Activated B cell treated with CpG ODN at 0.5 μM for 24 hours (primary cell): ENCODE measurements at places on chromosomes 12 and 14. TPM values are rescaled to one million over a fixed set of nuclear protein-coding genes. Genes with fewer than 3 reads are reported as not detected.
A peak's percentile ranks its signal among the peaks of the same experiment; 100 is the strongest.

The OR4K1 gene
- total RNA-seq, result not detected in 2 replicates

The HIF1A gene
- 148 and 179 TPM in 2 replicates for total RNA-seq

The ADCY4 gene
- total RNA-seq, result 2.3 and 2.4 TPM in 2 replicates

The IGFBP6 gene
- total RNA-seq, result not detected in 2 replicates

The SRRM4 gene
- total RNA-seq, result not detected in 2 replicates

The P2RX2 gene
- not detected in 2 replicates for total RNA-seq

The KRT3 gene
- total RNA-seq, result not detected in 2 replicates

The OTOGL gene
- not detected in 2 replicates for total RNA-seq

The TAS2R50 gene
- 1.0 and 1.2 TPM in 2 replicates for total RNA-seq

The EPYC gene
- total RNA-seq, result not detected in 2 replicates

The A2ML1 gene
- total RNA-seq, result not detected in 2 replicates

DNA sequence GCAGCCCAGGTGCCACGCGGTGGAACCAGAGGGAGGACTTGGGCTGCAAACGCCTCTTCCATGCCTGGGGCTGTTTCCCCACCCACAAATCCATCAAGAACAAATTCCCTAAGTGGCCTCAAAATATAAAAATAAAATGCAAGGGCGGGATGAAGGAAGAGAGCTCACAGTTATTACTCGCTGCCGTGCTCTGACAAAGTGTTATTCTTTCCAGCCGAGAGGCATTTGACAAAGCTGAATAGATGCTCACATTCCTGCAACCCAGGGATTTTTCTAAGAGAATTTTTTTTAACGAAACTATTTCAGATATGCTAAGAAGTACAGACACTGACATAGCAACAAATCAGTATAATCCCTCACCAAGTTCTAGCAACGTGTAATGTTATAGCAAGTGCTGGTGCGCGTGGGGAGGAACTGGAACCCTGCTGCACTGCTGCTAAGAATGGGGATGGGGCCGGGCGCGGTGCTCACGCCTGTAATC, 70.7 kb downstream of the SCARB1 start:
- DNase-seq, result no peak

- DNase-seq, result no peak
These were observed 4.2 kb upstream of the XPOT start for GRCh38 chr12:64400041-64400440.

DNA sequence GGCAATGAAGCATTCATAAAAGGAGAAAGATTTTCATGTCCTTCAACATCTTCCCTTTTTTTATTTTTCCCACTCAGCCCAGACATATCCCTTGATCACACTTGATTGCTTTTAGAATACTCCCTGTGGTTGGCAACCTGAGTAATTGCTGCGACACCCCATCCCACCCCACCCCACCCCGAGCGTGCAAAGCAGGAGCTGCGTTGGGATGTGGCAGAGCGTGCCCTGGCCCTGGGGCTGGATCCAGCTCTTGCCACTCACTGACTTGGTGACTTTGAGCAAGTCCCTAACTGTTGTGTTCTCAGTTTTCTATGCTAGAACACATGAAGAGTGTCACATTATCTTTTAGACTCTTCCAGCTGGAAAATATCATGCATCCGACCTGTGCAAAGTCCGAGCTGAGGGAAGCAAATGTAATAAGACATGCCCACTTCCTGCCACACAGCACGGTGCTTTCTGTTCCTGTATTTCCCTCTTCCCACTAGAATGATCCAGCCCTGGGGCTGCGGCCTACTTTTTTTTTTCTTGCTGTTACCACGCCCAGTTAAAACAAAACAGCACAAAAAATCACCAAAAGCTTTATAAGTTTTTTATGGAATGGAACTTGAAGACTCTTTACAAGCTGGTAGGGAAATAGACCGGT, 4.0 kb downstream of the ASCL4 start:
- no peak for DNase-seq

DNA sequence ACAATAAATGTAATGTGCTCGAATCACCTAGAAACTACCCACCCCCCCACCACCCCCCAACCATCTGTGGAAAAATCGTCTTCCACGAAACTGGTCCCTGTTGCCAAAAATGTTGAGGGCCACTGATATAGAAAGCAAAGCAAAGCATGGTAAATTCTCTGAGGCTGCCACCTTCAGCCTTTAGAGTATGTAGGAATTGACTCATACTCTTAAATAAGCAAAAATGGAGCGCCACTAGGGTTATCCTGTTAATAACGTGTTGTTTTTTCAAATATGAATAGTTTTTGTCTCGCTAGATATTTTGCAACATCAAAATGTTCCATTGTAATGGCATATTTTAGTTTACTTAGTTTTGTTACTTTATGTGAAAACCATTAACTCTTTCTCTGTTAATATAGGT, 18.2 kb downstream of the DYNC1H1 start:
- DNase-seq, result no peak

DNA sequence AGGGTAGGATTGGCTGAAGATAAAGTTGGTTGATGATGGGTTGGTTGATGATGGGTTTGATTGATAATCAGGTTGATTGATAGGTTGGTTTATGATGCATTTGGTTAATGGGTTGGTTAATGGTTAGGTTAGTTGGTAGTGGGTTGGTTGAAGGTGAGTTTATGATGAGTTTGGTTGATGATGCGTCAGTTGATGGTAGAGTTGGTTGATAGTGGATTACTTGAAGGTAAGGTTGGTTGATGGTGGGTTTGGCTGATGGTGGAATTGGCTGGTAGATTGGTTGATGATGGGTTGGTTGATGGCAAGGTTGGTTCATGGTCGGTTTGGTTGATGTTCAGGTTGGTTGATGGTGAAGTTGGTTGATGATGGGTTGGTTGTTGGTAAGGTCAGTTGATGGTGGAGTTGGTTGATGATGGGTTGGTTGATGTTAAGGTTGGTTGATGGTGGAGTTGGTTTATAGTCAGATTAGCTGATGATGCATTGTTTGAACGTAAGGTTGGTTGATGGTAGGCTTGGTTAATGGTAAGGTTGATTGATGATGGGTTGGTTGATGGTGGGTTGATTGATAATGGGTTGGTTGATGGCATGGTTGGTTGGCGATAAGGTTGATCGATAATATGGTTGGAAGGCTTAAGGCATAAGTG, 146.4 kb downstream of the ADGRD1 start:
- no peak for DNase-seq

GRCh38 chr12:132669166-132669879, 17.8 kb downstream of the POLE start:
- DNase-seq, result no peak

GRCh38 chr12:113373969-113374368, 15.6 kb downstream of the PLBD2 start:
- DNase-seq, result no peak

DNA sequence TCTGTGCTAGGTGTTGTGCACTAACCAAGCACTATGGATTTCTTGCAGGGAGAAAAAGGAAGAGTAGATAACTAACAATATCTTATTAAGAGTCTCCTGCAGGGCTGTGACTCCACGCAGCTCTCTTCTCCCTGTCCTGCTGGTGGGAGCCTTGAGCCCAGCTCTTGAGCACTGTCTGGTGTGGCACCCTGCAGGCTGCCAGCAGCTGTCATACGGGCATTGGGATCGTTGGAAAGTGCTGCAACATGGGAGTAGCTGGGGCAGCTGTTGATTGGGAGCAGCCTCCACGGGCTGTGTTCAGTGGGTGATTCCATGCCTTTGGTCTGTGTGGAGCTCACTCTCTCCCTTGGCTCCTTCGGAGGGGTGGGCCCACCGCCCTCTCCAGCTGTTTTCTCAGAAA, 125.3 kb downstream of the FBXL14 start:
- no peak for DNase-seq

- DNase-seq, result no peak
These were observed 270.1 kb upstream of the PRICKLE1 start for GRCh38 chr12:42859612-42860011.

GRCh38 chr14:54355698-54356097, 41.1 kb upstream of the CDKN3 start:
- DNase-seq, result no peak

DNA sequence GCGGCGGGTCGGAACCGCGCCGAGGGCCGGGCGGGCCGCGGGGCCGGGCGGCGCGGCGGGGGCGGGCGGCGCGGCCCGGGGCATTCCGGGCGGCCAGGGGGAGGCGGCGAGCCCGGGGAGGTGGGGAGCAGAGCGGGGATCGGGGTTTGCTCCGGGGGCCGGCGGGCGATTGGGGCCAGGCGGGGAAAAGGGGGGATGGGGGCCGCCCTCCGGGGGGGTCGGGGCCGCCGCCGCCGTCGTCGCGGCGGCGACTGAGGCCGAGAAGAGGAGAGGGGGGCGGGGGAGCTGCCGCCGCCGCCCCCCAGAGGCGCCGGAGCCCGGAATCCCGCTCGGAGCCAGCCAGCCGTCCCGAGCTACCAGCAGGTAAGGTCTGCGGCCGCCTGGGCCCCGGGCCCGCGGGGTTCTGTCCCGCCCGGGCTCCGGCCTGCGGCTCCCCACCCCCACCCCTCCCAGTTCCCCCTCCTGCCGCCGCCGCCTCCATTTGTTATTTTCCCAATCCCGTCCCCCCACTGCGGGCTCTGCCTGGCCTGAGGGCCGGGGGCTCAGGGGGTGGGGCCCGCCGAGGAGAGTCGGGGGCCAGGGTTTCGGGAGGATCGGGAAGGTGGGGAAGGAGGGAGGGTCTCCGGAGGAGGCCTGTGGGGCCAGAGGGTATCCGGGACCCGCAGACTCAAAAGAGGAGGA, 403 bp downstream of the ATN1 start:
- DNase-seq, result no peak

GRCh38 chr14:61526405-61527312, 168.7 kb upstream of the HIF1A start:
- DNase-seq, result no peak

GRCh38 chr12:130936561-130936960, 17.1 kb upstream of the ADGRD1 start:
- DNase-seq, result no peak

- peak; percentile 20 for DNase-seq
These were observed at the start of gene CPNE8 for GRCh38 chr12:38905480-38906351. Gene CPNE8, minus strand, starts transcription at chr12:38905591. Its CDS starts 57 bp downstream, at chr12:38905534.

GRCh38 chr12:2229661-2230539, 177.1 kb downstream of the CACNA1C start:
- DNase-seq, result no peak

- no peak for DNase-seq
These were observed 749 bp downstream of the AKAP3 start for GRCh38 chr12:4648104-4648500.

GRCh38 chr12:48078901-48079300, 27.0 kb downstream of the SENP1 start:
- DNase-seq, result no peak

DNA sequence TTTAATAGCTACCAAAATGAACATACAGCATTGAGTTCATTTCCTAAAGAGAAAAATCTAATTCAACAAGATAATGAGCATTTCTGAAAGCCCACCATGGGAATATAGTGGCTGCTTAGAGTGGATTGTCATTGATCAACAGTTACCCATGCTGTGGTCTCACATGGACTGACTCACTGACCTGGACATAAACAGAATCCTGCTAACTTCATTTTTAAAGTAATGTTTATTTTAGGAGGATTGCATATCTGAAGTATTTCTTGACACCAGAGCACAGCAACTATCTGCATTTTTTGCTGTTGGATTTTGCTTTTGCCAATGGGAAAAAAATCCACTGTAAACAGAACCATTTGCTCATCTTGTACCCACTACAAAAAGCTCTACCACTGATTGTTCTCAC, 71.7 kb downstream of the KCNC2 start:
- no peak for DNase-seq

GRCh38 chr12:128571906-128572810, 251.6 kb downstream of the SLC15A4 start:
- no peak for DNase-seq

DNA sequence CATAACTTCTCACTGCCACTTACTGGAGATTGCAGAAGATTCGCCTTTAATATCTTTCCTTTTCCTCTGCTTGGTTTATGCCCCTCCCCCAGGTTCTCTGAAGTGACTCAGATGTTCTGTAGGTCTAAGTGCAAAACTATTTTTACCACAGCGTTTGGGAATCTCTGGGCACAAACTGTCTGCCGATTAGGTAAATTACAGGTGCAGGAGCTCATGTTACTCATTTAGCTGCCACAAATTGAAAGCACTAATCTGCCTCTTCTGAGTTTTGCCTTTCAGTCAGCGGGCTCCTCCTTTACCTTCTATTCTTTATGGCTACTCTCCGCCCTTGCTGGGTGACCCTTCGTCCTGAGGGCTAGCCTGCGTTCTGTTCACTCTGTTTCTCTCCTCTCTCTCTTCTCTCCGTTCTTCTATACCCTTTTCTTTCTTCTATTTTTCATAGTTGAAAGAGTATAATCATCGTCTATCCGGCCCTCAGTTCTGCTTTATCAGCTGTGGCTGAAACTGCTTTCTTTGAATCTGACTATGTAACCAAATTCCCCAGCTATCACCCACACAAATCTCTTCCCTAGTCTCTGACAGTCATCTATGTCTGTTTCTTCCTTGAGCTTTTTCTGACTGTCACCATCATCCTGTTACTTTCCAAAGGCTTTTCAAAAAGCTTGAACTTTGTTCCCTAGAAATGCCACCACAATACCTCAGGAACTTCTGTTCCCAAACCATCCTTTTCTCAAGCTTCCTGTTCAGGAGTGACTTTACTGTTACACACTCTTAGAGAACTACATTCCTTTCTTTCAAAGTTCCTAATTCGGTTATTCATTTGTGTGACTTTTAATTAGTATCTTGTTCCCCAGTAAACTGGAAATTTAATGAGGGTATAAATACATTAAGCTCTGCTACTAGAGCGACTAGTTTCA, 4.3 kb upstream of the MYF6 start:
- no peak for DNase-seq

DNA sequence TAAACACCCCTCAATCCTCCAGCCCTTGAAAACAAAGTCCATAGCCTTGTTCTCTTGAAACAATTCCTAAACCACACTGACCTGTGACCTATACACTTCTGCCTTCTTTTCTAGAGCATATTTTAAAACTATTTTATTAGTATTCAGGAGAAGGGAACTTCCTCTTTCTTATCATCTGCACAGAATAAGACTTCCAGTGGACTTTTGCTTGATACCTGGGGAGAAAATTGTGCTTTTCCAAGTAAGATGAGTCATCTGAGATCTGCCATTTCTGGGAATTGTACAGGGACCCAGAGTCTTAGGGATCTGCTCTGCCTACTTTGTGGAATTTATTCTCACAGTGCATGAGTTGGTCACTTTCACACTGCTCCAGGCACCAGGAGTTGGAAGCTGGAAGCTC, 10.5 kb upstream of the WNT5B start:
- DNase-seq, result no peak

DNA sequence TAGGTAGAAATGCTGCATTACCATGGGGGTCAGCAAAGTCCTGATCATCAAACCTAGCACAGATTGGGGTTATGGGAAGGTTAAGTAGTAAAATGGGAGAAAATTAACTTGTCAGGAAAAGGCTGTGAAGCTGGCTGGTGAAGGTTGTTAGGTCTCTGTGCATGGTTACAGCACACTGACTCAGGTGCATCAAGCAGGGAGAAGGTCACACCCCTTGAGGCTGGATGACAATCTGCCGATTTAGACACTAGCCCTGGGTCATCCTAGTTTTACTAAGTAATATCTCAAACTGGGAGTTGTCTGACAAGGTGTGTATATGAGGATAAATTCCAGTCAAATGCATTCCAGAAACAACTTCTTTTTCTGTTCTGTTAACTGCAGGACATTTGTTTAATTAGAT, 271.1 kb upstream of the LRIG3 start:
- DNase-seq, result no peak
